AG10803 (cell line): ENCODE measurements at places on chromosomes 1 and 21.

GRCh38 chr1:52554756-52555155 lies 1.9 kb upstream of the TUT4 start:
- peak; percentile 27 for DNase-seq

DNA sequence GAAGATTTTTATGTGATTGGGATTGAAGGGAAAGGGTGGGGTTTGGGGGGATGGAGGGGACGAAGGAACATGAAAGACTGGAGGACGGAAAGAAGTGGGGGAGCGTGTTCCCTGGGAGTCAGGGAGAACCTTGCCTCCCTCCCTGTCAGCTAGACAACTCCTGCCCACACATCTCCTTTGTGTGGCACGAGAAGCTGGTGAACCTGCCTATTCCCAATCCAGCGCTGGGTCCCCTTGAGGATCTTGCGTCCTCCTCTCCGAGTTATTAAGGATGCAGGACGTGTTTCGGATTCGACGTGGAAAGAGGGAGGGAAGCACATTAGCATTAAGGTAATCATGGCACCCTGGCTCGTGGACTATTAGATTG lies 1.4 kb downstream of the LRRC7 start:
- DNase-seq = no peak

- DNase-seq = no peak
Observed at GRCh38 chr21:15725949-15726348, 3.8 kb upstream of the USP25 start.

- no peak for DNase-seq
Observed at GRCh38 chr21:39313042-39313570, 326 bp downstream of the BRWD1 start.

GRCh38 chr1:44263568-44264450 lies 50.5 kb downstream of the DMAP1 start:
- DNase-seq = no peak

DNA sequence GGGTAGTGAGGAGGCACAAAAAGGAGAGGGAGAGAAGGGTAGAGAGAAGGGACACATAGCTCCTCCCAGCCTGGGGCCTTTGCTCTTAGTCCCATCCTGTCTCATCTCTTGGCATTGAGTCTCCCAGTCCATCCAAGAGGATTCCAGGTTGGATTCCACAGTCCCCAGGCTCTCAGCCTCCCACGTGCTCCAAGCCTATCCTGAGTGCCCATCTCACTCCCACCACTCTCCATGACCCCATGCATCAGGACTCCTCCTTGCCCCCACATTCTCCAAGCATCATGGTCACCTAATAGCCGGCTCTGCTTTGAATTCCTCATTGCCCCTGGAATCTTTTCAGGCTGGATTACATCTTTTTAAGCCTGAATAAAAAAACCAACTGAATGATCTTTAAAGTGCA lies 87.9 kb downstream of the DSCAM start:
- DNase-seq = no peak

DNA sequence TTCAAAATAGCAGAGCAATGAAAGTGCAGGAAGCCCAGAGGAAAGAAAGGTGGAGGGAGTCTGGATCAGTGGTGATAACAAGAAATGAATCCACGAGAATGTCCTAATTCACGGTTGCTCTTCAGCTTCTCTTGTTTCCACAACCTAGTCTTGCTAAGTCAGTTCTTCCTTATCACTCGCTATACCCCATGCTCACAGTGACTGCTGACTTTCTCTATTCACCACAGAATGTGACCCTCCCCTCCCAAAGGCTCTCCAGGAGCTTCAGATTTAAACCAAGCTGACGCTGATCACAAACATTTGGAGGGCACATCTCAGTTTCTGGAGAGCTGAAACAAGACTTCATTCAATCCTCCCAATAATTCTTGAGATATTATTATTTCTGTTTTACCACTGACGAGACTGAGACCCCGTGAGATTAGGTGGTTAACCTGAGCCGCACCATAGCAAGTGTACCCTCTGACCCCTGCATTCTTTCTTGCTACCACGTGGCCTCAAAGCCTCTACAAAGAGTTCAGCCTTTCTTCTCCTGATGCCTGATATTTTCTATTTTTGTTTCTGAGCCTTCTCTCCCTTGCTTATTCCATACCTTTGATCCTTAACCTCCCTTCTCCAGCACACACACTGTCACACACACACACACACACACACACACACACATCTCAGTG lies 10.7 kb upstream of the CCN1 start:
- no peak for DNase-seq

DNA sequence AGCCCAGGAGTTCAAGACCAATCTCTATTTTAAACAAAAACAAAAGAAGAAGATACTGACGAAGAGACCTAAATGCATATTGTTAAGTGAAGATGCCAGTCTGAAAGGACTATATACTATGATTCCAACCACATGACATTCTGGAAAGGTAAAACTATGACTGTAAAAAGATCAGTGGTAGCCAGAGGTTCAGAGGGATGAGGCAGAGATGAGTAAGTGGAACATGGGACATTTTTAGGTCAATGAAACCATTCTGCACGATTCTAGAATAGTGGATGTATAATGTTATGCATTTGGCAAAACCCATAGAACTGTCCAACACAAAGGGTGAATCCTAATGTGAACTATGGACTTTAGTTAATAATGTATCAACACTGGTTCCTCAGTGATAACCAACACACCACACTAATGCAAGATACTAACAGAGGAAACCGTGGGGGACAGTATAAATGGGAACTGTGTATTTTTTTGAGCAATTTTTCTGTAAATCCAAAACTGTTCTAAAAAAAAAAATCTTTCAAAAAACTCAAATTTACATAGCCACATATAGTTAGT lies 8.2 kb downstream of the RC3H1 start:
- DNase-seq = no peak

DNA sequence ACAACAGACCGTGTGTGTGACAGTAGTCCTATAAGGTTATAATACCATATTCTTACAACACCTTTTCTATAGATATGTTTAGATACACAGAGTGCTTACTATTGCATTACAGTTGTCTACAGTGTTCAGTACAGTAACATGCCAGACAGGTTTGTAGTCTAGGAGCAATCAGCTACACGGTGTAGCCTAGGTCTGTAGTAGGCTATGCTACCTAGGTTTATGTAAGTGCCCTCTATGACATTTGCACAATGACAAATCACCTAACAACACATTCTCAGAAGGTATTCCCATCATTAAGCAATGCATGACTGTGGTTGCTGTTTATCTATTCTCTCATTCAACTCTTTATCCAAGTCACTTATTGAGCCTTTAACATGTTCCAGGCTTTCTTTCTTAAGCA lies 1.8 kb upstream of the WLS start:
- no peak for DNase-seq

GRCh38 chr1:15160626-15161025 lies 7.1 kb downstream of the TMEM51 start:
- no peak for DNase-seq

- no peak for DNase-seq
Observed at GRCh38 chr1:59580257-59580656, 234.5 kb upstream of the HOOK1 start.

DNA sequence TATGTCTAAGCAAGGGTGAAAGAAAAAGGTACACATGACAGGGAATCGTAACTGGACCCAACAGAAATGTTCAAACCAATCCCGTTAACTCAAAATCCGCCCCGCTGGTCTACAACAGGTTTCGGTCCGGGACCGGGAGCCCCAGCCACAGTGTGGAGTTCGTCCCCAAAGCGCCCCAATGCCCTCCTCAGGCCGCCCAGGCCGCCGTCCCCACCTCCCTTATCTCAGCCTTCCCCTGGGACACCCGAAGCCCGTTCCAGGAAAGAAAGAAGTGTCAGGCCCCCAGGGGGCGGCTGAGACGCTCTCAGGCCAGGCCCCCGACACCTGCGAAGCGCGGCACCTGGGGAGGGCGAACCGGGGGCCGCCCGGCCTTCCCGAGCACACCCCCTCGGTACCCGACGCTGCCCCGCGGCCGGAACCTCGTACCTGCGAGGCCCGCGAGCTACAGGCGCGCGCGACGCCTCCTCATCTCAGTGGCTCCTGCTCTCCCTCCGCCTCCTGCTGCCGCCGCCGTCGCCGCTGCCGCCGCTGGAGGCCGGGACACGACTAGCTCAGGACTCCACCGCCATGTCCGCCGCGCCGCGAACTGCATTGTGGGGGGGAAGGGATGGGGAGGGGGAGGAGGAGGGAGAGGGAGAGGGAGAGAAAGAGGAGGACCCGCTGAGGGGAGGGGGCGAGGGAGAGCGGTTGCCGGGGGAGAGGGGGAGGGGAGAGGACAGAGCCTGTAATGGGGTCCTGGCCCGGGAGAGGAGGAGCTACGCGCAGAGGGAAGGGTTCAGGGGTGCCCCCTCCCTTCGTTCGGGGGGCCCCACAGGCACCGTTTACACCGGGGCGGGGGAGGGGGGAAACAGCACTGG lies at the start of gene TUT4:
TSS of gene TUT4 (minus strand) at position 588 of the 857 bp plus-strand sequence. CDS start 26,812 bp downstream, outside the sequence.
- peak; percentile 70 for DNase-seq

DNA sequence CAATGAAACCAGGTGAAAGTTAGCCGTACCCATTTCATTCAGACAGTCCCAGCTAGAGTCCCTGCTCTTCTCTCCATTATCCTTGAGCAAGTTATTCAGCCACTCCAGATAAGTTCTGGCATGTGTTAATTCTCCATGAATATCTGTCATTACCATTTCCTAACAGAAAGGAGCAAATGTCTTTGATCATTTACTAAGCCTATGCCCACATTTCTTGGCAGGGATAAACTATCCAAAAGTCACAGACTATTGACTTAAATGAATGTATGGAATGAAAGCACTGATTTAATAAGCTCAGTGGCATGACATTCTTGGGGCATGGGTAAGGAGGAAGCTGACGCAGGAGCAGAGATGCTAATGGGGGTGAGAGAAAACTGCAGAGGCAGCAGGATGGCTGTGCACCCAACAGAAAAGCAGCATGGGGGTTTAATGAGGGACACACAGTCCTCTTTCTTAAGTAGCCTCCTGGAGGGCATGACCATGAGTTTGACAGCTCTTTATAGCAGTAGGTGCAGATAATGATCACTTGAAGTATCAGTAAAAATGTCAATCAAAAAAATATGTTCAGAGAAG lies 17.6 kb upstream of the DHCR24 start:
- peak; percentile 97 for DNase-seq

DNA sequence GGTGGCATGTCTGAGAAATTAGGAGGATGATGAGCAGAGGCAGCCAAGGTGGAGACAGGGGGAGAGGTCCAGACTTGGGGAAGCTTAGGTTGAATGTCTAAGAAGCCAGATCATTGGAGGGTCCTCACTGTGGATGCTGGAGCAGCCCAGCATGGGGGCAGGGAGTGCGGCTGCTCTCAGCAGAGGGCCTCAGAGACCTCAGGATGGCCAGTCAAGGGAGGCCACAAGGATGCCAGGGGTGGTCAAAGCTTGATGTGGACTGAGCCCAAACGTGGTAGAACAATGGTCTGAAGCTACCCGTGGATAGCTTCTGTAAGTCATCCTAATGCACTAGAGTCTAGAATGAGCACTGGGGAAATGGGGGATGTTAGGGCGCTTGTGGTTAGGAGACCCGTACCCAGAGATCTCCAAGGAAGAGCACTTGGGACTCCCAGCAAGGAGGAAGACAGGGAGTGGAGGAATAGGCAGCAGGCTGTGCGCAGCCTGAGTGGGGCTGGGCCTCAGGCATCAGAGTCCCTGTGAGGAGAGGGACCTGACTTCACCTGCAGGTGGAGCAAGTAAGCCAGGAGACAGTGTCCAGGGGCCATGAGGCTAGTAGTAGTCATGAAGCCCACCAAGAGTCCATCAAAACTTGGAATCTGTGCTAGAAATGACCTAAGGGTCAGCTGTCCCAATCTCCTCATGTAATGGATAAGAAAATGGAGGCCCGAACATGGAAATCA lies 4.3 kb upstream of the S100A9 start:
- DNase-seq = no peak

GRCh38 chr1:1162597-1163537 lies 10.8 kb upstream of the TTLL10 start:
- DNase-seq = no peak

DNA sequence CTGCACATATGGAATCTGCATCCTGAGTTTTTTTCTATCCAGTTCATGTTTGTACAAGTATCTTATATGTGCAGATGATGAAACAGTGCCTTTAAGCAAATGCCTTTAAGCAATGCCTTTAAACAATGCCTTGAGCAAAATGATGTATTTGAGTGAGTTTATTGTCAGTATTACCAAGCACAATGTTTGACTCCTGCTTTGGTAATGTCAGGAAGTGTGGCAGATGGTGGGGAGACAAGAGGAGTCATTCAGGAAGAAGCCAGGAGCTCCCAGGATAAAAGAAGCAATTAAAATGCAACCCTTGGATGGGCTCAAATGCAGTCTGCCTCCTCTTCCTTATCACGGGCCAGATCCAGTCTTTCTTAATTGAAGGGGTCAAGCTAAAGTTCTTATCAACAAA lies 108.7 kb upstream of the KCNJ15 start:
- no peak for DNase-seq

DNA sequence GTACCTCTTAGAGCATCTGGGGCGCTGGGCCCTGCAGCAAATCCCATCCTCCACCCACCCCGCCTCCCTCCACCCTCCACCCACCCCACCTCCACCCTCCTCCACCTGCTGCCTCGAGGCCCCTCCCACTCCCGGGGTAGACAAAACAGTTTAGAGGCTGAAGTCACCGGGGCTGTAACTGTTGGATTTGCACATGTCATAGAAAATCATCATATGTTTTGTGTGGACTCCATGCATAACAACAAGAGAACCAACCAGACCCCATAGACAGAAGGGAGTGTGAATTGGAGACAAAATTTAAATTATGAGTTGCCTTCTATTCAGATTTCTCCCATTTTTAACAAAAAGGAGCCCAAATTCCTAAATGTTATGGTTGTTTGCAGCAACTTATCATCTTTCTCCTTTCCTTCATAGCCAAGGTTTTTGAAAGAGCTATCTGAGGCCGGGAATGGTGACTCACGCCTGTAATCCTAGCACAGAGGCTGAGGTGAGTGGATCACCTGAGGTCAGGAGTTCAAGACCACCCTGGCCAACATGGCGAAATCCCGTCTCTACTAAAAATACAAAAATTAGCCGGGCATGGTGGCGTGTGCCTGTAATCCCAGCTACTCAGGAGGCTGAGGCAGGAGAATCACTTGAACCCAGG lies 28.2 kb upstream of the LGALS8 start:
- DNase-seq = no peak

DNA sequence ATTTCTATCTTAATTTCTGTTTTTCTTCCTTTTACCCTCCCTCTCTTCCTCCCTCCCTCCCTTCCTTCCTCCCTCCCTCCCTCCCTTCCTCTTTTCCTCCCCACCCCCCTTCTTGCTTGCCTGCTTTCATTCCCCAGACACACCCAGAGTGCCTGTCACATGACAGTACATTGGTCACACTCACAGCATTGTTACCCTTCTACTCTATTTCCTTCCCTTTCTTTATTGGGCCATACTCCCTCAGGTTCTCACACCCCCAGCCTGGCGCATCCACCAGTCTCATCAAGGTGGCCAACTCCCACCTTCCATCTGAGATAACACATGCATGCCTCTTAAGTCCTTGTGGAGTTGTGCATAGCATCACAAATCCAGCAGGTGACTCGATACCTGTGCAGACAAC lies 10.9 kb downstream of the TMPRSS3 start:
- DNase-seq = no peak

DNA sequence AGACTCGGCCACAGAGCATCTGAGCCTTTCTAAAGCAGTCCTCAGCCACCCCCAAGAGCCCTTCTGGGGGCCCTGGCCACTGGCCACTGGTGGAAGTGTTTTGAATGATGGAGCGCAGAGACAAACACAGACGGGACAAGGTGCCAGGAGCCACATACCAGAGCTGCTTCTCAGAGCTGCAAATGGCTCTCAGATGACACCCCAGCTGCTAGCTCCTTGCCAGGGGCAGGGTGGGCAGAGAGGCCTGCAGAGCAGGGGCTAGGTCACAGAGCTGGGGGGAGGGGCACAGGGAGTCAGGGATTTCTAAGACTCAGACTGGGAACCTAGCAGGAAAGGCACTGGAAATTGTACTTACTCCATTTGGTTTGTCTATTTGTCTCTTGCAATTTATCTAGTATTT lies 30.4 kb downstream of the KCNN3 start:
- peak; percentile 36 for DNase-seq

GRCh38 chr1:100643471-100644196 lies 75.9 kb upstream of the VCAM1 start:
- peak; percentile 55 for DNase-seq
